ENCODE measurements at places on chromosomes 5 and 9. TPM values are rescaled to one million over a fixed set of nuclear protein-coding genes. Genes with fewer than 3 reads are reported as not detected.

DNA sequence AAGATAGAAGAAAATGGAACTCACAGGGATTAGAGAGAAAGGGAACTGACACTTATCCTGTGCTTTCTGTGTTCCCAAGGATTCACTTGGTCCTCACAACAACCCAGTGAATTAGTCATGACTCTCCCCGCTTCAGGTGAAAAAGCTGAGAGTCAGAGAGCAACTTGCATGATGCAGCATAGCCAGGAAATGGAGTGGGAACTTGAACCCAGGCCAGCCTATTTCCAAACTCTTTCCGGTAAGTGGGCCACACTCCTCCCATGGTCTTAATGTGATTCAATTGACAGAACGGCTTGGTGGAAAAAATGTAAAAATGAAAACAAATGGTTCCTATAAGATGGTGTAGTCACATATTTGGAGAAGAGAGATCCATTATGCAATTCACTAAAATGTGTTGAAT lies 45.9 kb upstream of the CEMIP2 start:
- DNase-seq: no peak

DNA sequence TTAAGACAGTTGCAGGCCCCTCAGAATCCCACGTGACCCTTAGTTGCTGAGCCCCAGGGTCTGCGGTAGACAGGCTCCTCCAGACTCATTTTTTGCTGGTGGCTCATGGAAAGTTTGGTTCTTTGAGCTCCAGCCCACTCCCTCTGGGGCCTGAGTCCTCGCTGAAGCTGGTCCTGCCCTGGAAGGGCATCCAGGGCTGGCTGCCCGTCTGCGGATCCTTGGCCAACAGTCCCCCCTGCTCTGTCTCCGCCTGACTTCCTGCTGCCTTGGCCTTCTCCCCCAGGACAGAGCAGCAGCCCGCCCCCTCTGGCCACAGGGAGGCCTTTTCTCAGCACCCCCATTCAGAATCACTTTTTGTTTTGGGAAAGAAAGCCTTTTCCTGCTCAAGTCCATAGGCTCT lies 24.4 kb downstream of the SLC6A7 start:
- no peak for DNase-seq

DNA sequence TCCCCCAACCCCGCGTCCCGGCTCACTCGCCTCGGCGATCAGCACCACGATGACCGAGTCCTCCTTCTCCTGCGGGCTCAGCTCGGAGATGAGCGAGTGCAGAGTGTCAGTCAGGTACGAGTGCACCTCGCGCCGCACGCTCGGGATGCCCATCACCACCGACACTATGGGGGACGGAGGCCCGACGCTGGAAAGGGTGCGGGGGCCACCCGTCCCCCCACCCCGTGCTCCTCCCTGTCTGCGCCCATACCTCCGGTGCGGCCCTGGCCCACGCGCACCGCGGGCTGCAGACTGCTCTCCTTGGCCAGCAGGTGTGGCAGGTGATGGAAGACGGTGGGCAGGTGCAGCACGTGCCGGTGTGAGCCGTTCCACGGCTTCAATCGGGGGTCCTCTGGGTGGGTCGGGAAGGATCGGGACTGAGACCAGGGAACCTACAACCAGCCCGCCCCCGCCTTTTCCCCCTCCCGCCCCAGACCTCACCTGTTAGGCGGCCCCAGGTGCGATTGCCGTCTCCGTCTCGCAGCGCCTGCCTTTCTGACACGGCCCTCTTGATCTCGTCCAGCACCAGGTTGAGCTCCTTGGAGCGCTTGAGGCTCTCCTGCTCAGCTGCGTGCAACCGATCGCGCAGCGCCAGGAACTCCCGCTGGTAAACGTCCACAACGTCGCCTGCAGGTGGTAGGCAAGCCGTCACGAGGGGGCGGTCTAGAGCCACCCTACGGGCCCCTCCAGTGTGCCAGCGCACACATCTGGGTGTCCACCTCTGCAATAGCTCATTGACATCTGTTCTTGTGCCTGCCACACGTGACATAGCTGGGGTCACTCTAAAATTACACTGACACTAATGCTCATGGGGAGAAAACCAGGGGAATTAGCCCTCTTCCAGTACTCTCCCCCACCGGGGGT lies 5.1 kb downstream of the MGAT4B start:
- no peak for DNase-seq

- DNase-seq: no peak
Measured at GRCh38 chr5:128572051-128572929, 34.2 kb upstream of the FBN2 start.

SURF2 gene
- 25.8 TPM for polyA plus RNA-seq

All from left renal cortex interstitium (tissue), 4 donors.